ENCODE measurements at places on chromosomes 13 and 19. TPM values are rescaled to one million over a fixed set of nuclear protein-coding genes. Genes with fewer than 3 reads are reported as not detected.

The EDDM13 gene
- 1.8 TPM for total RNA-seq

The PAN3 gene
- 24.7 TPM for total RNA-seq

The ZNF497 gene
- 0.89 TPM for total RNA-seq

The PGLYRP2 gene
- not detected for total RNA-seq

The CACTIN gene
- 18.6 TPM for total RNA-seq

The PRX gene
- 0.90 TPM for total RNA-seq

The SPRED3 gene
- 0.39 TPM for total RNA-seq

The KLK4 gene
- total RNA-seq: not detected

The PEAK3 gene
- 0.51 TPM for total RNA-seq

The ZNF576 gene
- 6.7 TPM for total RNA-seq

The SLC15A1 gene
- total RNA-seq: not detected

The ZNF568 gene
- 7.6 TPM for total RNA-seq

The ZNF579 gene
- 1.9 TPM for total RNA-seq

The FFAR1 gene
- total RNA-seq: not detected

The PTGIR gene
- total RNA-seq: not detected

The PCDH20 gene
- not detected for total RNA-seq

The CCNA1 gene
- 18.7 TPM for total RNA-seq

The CEACAM7 gene
- 0.39 TPM for total RNA-seq

The CYP4F11 gene
- total RNA-seq: not detected

The LILRA1 gene
- not detected for total RNA-seq

The RABAC1 gene
- 137 TPM for total RNA-seq

The LHB gene
- 0.89 TPM for total RNA-seq

The KLHL1 gene
- total RNA-seq: not detected

The OR7A5 gene
- not detected for total RNA-seq

The NKG7 gene
- not detected for total RNA-seq

The PSG7 gene
- under 0.01 TPM for total RNA-seq

The TSHZ3 gene
- 0.77 TPM for total RNA-seq

The CCDC194 gene
- not detected for total RNA-seq

The GTF2F2 gene
- 15.0 TPM for total RNA-seq

The RGCC gene
- total RNA-seq: 76.8 TPM

All from dermis microvascular lymphatic vessel endothelial cell (primary cell).